Cerebellar nuclear complex (tissue), 1 donor: ENCODE measurements at places on chromosomes 5 and 9.

DNA sequence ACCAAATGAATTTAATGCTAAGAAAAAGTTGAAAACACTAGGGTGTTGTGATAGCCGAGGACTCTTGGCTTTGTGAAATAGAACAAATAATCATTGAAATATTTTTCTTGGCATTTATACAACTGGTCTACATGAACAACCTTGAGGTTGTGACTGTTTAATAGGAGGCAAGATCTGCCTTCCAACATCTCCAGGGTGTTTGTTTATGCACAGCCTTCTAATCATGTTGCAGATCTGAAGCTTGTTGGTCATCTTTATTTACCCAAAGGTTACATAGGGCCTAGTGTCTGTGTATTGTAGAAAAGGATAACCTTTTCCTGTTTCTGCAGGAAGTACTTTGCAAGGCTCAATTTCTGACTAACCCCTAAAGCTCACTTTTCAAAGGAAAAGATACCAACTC lies 65.2 kb upstream of the RANBP3L start:
- no peak for DNase-seq

DNA sequence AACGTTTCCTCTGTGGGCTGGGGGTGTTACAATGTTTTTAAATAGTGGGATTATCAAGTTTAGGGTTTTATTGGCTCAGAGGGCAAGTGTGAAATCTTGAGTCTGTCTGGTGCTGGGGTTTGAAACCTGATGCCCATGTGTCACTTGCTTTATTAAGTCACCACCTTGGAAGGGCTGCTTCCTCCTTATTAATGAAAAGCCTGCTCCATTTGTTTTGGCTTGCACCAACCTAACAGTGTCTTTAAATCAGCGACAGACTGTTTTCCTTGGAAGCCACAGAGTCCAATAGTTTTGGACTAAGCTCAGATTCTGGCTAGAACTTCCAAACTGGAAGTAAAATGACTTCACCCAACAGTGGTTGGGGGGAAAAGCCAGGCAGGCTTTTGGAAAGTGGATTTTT lies 10.7 kb upstream of the PALM2AKAP2 start:
- DNase-seq = no peak

DNA sequence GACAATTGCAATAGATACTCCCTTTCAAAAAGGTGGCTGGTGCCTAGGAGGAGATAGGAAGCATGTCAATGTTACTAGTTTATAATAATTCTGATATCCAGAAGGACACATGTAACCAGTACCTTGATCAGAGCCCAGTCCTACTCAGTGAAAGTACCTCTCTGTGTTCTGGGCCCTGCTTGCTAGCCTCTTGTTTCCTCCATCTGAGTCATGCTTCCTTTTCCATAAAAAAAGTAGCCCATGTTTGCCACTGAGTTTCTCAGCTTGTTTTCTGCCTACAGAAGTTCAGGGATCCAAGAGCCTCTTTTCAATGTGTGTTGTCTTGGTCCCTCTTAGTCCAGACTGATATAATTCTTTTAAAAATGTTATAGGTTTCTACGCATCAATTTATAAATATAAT lies 149.0 kb downstream of the SSBP2 start:
- DNase-seq = no peak

DNA sequence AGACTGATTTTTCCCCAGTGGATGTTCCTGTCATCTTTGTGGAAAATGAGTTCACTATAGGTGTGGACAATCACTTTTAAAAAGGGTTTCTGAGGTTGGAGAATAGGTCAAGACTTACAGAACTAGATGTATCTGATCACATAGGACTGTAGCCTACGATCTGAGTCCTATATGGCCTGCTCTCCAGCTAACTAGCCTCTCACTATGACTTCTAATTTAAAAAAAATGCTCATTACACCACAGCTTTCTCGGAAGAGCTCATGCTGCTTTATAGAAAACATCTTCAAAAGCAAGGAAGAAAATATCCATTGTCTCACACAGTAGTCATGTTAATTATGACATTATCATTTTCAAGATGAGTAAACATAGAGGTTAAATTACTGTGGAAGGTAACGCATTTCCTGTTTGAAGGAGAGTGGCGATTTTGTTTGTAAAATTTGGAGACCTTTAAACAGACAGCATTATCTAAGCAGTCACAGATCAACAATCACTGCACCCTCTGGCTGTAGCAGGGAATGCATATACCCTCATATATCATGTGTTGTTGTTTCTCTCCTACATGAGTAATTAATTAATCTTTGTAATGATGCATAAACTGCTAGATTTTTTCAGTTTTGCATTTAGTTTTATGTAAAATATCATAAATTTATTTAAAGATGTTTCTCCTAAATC lies 573.7 kb downstream of the GABRG2 start:
- DNase-seq = no peak

DNA sequence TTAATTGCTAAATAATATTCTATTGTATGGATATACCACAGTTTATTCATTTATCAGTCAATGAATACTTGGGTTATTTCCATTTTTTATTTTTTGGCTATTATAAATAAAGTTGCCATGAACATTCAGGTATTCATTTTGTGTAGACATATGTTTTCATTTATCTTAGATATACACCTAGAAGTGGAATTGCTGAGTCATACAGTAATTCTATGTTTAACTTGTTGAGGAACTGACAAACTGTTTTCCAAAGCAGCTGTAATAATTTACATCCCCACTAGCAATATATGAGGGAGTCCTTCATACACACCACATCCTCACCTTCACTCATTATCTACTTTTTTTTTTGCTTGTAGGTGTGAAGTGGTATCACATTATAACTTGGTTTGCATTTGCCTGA lies 123.6 kb downstream of the FBN2 start:
- DNase-seq = no peak

- no peak for DNase-seq
Observed at GRCh38 chr5:76990899-76991459, 38.1 kb downstream of the CRHBP start.

DNA sequence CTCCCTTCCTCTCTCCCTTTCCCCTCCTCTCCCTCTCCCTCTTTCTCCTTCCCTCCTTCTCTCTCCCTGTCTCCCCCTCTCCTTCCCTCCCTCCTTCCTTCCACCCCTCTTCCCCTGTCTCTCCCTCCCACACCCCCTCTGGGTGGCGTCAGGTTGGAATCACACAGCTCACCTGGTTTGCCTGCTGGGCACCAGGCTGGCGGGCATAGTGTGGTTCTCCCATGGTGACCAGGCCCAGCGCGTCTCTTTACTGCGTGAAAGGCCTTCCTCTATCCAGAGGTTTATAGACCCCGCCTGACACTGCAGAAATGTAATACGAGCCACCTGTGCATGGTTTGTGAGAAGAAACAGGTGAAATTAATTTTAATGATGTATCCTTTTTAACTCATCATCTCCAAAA lies 76.2 kb downstream of the MRPL36 start:
- DNase-seq = no peak

DNA sequence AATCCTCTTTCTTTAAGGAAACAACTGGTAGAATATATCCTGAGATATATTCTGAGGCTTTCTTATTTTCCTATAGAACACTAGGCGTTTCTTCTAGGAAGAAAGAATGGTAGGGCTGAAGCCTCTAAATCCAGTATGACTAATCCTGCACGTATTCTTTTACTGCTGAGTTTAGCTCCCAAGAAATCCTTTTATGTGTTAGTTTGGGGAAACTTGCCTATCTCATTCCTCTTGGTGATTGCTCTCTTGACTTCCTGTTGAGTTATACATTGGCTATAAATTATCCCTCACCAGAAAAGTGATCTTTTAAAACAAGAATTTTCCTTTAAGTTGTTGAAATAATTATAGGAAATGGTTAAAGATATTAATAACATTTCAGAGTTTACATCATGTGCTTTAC lies 422.9 kb downstream of the TMEM161B start:
- DNase-seq = no peak
